AML-193 (cell line): ENCODE measurements at places on chromosomes 1 and 21.

DNA sequence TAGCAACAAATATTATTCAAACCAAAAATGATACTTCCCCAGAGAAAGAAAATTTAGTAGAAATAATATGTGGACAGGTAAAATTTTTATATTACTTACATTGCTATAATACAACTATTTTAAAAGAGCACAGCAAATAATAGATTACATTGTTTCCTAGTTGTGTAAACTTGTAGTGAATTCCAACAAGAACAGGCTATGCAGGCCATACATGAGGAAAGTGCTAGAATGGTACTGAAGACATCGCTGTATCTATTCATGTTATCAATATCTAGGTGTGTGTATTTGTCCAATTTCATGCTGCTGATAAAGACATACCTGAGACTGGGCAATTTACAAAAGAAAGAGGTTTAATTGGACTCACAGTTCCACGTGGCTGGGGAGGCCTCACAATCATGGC, 47.9 kb upstream of the ADGRL2 start:
- DNase-seq = no peak

DNA sequence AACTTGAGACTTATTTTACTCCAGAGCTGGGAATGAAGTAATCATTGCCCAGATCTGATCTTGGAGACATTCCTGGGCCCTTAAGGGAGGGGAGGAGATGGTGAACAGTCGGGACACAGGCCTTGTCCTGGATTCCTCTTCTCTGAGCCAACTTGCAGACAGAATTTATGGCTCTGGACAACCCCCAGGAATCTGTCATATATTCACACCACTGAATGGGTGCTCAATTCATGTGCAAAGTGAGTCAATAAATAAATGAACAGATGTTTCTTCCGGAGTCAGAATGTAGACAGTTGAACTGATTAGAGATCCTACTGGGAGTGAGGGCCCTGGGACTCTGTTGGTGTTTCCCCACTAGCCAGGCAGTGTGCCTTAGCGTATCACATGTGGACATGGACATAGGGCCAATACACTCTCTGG, 2.6 kb downstream of the TUFT1 start:
- DNase-seq = no peak

DNA sequence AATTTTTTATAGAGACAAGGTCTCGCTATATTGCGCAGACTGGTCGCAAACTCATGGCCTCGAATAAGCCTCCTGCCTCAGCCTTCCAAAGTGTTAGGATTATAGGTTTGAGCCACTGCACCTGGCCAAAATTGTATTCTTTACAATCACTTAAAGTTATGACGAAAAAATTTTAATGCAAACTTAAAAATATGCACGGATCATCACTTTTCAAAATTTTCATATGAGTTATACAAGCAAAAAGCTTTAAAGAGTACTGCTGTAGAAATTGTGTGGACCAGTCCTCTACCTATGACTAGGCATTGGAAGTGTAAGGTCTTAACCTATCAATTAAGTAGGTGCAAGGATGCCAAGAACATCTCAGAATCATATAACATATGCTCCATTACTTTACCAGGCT, 34.9 kb downstream of the COP1 start:
- no peak for DNase-seq

GRCh38 chr1:19028110-19028509, 71.6 kb upstream of the IFFO2 start:
- DNase-seq = no peak

DNA sequence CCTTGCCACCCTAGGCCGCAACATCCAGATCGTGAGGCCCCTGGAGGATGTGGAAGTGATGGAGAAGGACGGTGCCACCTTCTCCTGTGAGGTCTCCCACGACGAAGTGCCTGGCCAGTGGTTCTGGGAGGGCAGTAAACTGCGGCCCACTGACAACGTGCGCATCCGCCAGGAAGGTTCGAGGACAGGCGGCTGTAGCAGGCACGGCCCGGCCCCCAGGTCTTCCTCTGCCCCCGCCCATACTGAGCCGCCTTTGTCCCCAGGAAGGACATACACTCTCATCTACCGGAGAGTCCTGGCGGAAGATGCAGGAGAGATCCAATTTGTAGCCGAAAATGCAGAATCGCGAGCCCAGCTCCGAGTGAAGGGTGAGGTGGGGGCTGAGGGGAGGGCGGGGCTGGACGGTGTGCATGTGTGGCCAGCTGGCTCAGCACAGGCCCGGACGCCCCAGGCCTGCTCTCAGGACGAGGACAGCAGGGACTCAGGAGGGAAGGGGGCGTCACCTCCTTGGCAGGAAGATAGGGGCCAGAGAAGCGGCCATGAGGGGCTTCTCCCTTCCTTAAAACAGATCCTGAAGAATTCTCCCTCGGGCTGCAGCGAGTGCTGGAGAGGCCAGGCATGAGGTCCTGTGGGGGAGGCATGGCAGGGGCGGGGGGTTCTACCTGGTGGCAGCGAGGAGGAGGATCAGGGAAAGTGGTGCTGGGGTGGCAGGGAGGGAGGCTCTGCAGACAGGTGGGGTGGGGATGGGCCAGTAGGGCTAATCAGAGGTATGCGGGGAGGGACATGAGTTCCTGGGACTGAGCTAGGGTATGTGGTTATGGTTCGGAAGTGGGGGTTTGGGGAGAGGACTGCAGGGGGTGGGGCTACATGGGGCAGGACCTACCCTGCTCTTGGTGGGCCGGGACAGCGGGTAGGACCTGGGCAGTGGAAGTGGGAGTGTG, 69.9 kb downstream of the OBSCN start:
- DNase-seq = no peak

DNA sequence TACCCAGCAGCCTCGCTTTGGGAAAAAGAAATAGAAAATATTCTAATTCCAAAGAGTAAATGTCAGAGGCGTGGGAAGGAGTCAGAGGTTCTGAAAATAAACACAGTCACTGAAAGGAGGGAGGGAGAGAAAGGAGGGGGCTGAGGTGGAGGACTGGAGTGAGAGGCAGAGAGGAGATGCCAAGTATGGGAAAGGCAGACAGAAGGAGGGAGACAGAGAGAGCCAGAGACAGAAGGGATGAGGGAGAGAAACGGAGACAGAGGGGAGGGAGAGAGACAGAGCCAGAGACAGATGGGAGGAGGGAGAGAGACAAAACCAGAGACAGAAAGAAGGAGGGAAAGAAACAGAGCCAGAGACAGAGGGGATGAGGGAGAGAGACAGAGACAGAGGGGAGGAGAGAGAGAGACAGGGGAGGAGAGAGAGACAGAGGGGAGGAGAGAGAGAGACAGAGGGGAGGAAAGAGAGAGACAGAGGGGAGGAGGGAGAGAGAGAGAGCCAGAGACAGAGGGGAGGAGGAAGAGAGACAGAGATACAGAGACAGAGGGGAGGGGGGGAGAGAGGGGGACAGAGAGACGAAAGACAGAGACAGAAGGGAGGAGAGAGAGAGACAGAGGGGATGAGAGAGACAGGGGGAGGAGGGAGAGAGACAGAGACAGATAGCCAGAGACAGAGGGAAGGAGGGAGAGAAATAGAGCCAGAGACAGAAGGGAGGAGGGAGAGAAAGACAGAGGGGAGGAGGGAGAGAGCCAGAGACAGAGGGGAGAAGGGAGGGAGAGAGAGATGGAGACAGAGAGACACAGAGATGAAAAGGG, 525.5 kb downstream of the MATN1 start:
- no peak for DNase-seq

DNA sequence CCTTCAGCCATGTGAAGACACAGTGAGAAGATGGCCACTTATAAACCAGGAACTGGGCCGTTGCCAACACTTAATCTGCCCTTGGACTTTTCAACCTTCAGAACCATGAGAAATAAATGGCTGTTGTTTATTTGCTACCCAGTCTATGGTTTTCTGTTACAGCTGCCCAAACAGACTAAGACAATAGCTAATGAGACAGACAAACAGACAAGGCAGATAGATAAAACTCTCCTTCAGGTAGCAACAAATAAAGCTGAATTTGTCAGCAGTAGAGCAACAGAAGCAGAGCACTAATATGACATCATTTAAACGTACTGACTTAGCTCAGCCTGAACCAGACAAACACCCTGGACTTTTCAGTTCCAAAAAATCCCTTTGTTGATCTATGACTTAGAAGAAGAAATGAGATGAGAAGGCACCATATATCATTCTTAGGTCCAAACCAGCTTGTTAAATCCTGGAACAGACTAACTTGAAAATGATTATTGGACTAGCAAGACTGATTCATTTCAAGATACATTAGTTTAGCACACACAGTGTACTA, 27.0 kb downstream of the ZZZ3 start:
- DNase-seq = no peak

DNA sequence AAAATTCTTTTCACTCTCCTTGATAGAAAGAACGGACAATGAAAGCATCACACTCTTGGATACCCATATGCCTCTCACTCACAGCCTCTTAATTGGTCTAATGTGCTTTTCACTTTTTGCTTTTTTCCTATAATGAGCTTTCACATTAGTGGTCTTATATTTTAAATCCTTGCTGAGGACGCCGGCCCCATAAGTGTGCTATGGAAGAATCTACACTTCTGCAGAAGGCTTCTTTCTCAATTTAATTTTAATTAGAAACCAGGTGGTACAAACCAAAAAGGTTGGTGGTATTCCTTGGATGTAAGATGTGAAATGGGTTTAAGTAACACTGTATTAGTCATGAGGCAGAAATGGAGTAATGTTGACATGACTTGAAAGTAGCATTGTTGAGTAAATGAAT, 190.6 kb upstream of the NFIA start:
- DNase-seq = no peak

DNA sequence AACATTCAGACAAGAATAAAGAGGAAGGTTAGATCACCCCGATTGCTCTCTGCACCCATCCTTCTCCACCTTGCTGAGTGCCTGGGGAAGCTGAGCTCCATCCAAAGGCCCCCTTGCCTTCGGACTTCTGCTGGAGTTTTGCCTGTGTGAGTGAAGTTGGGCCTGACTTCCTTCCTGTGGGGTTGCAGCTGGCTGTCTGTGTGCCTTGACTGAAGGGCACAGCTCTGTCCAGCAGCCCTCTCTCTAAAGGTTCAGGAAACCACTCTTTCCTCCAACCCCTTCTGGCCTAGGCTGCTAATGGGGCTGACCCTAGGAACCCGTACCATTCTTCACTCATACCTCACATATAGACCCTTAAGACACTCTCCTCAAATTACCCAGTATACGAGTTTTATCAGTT, 173.4 kb upstream of the HMCN1 start:
- DNase-seq = peak; percentile 51

DNA sequence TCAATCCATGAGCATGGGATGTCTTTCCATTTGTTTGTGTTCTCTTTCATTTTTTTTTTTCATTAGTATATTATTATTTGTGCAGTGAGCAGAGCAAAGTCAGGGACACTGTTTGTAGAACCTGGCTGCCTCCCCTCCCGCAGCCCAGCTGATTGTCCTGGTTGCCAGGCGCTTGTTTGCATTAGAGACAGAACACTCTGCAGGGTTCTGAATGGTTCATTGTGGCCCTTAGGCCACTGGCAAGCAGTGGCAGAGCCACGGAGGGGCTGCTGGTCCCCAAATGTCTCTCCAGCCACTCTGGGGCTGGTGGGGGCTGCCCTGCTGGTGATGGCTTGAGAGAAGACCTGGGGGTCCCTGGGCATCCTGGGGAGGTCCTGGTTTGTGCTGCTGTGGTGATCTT, 29.0 kb downstream of the ETS2 start:
- no peak for DNase-seq

GRCh38 chr1:59026472-59026948, 242.7 kb upstream of the JUN start:
- DNase-seq = no peak

DNA sequence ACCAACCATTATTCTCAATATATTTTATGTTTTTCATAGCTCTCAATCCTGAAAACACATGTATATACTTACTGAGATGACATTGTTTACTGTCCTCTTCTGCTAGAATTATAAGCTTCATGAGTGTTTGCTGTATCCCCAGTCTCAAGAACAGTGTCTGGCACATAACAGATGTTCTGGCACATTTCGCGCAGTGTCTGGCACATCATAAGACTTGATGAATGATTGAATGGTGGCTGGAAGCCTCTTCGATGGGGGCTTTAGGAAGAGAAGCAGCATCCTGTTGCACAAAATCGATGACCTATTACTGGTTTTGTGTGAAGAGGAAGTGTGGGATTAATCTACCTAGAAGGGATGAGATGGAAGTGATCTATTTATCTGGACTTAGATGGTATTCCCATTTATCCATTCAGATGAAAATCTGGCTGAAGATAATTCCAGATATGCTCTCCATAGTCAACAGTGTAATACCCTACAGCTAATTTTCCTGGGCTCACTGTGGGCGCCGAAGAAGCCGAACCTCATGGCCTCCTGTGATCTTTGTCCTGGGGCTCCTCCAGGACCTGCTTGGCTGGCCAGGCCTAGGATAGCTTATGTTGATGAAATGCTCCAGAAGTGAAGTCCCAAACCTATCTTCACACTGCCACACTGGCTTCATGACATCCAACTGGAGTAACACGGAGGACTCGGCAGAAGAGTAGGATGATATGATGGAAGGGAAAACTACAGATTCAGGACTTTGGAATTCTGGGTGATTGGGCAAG, 26.5 kb downstream of the CD34 start:
- no peak for DNase-seq

- no peak for DNase-seq
Observed at GRCh38 chr21:32900814-32901213, 124.9 kb upstream of the OLIG2 start.
